HT-29 (cell line): ENCODE measurements at places on chromosomes 3 and 15.
A peak's percentile ranks its signal among the peaks of the same experiment; 100 is the strongest.

DNA sequence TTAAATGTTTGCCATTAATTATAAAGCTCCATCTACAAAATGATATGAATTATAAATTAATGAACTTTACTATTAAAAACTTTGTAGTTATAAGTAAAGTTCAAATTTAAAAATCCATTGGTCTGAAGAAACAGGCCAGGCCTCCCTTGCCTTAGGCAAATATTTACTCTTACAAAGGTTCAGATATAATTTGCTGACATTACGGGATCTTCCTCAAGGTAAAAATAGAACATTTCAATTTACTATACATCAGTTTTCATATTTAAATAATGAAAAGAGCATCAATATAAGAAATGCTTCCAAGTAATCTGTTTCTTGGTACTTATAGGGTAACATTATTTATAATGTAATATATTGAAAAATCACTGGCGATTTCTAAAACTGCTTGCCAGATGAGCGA is 3.7 kb downstream of the CMTM6 start:
- DNase-seq: no peak

- no peak for DNase-seq
Measured at GRCh38 chr3:170092907-170093306, 55.1 kb downstream of the GPR160 start.

GRCh38 chr3:58988041-58988440 is 61.8 kb downstream of the CFAP20DC start:
- DNase-seq: no peak

DNA sequence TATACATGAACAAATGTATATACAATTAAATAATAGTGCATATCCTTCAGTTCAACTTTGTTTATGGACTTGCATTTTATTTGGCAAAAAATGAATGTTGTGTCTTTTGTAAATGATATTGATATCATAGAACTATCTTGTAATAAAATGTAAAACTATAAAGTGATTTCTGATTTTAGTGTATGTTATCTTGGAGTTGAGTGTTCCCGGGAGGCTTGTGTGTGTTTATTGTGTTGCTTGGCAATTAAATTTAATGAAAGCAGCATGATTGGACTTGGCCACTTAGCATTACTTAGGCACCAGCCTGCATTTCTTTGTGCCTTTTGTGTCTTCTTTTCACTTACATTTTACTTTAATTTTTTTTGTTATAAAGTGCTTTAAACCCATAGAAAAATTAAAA is 10.6 kb downstream of the ARHGEF26 start:
- DNase-seq: no peak

- DNase-seq: no peak
Measured at GRCh38 chr3:24060055-24060454, 115.0 kb downstream of the NR1D2 start.

DNA sequence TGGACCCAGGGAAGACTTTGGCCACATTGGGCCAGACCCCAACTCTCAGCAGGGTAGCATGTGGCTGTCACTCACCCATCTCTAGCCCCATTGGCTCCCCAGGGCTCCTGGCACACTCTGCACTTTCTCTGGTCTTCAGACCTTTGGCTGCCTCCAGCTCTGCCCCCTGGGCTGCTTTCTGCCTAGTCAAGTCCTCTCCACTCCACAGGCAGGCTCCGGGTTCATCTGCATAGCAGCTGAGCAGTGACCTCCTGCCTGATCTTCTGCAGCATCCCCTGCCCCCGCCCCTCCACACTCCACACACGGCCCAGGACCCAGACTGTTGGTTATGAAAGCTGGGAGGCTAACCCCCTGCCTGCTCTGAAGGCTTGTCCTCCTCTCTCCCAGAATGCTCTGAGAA is 8.4 kb upstream of the C15orf39 start:
- no peak for DNase-seq

DNA sequence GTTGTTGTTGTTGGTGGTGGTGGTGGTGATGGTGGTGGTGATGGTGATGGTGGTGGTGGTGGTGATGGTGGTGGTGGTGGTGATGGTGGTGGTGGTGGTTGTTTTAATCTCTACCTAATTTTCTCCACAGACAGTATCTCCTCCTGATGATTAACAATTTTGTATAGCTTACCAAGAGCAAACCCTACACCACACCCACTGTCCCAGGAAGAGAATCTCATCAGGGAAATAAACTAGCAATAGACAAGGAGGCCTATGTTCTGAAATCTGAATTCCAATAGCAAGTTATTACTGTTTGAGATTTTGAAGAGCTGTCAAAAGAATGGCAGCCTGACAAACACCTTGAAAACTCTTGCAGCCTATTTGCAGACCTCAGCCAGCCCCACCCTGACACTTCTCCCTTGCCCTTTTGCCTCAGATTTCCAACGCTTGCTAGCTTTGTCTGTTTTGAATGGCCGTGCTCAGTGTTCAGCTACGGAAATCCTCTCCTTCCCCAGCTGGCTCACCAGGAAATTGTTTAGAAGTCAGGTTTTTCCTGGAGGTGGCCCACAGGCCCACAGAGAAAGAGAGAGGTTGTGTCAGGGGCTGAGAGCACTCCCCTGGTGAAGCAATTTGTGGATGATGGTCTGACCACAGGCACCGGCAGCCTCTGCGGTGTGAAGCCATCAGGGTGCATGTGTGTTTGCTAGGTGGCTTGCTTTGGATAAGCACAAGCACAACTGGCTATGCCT is 101.6 kb downstream of the MAGI1 start:
- no peak for DNase-seq

- no peak for DNase-seq
Measured at GRCh38 chr3:29195056-29195455, 85.8 kb upstream of the RBMS3 start.

DNA sequence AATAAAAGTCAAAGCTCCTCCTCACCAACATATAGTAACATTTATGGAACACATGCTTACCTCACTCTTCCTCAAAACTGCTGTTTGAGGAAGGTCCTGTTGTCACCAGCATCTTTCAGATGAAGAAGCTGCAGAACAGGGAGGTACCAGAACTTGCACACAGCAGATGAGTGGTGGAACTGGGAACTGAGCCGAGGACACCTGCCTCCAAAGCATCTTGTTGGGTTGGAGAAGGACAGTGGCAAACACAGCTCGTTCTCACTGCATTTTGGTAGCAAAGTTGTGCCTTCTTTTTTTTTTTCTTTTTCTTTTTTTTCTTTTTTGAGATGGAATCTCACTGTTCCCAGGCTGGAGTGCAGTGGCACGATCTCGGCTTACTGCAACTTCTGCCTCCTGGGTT is 76.0 kb downstream of the CEMIP start:
- no peak for DNase-seq

GRCh38 chr3:188421836-188422540 is 268.0 kb downstream of the LPP start:
- DNase-seq: no peak

GRCh38 chr15:65939901-65940617 is 70.8 kb downstream of the RAB11A start:
- DNase-seq: peak; percentile 17

- DNase-seq: peak; percentile 71
Measured at GRCh38 chr3:5057857-5058324, 64.2 kb upstream of the ARL8B start.

DNA sequence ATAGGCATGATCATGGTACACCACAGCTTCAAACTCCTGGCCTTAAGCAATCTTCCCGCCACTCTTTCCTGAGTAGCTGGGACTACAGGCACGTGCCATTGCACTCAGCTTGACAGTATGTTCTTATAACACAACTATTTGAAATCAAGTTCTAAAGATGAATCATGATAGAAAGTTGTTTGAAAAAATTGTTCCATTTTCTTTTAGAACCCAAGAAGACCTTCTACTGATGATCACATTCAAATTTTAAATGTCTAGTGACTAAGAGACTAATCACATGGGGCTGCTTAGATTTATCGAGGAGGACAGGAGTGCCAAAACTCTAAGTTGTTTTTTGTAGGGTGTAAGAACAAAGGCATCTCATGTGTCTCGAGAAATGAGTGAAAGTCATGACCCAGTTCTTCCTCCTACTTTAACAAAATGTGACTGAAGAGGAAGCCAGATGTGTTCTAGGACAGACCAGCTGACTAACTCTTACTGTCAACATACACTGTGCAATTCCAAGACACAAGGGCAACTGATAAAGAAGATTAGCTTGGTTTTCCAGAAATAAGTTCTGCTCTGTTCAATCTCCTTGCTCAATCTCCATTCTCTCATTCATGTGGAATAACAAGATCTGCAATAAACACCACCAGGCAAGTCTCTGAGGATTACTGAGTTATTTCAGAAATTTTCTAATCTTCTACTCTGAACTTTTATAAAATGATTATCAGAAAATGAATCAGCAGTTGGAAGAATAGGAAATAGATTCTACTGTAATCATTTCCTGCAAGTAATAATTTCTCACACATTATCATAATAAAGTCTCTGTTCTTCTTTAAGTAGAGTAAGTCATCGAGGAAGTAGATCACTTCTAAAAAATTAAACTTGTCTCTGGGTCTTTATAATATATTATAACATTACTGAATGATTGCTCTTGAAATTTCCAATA is 122.6 kb upstream of the CCNL1 start:
- DNase-seq: no peak

DNA sequence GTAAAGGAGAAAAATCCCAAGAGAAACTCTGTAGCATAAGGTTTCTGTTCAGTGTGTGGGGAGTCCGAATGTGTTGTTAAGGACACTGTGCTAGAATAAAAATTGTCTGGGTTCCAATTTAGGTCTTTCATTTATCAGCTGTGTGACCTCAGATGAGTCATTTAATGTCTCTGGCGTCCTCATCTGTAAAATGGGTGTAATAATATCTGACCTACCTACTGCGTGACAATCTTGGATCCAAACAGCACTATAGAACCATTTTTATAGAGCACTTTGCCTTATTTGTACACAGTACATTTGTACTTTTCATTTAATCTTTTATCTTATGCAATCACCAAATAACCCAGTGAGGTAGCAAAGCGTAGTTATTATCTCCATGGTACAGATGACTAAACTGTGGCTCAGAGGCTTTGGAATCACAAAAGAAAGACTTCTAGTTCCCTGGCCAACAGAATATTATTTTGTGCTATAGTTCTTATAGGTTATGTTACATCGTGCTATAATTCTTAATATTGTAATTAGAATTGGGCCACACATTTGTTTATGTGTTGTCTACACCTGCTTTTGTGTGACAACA is 46.6 kb upstream of the TNIK start:
- no peak for DNase-seq
